HFFc6 (cell line): ENCODE measurements at places on chromosomes 12 and 14.

DNA sequence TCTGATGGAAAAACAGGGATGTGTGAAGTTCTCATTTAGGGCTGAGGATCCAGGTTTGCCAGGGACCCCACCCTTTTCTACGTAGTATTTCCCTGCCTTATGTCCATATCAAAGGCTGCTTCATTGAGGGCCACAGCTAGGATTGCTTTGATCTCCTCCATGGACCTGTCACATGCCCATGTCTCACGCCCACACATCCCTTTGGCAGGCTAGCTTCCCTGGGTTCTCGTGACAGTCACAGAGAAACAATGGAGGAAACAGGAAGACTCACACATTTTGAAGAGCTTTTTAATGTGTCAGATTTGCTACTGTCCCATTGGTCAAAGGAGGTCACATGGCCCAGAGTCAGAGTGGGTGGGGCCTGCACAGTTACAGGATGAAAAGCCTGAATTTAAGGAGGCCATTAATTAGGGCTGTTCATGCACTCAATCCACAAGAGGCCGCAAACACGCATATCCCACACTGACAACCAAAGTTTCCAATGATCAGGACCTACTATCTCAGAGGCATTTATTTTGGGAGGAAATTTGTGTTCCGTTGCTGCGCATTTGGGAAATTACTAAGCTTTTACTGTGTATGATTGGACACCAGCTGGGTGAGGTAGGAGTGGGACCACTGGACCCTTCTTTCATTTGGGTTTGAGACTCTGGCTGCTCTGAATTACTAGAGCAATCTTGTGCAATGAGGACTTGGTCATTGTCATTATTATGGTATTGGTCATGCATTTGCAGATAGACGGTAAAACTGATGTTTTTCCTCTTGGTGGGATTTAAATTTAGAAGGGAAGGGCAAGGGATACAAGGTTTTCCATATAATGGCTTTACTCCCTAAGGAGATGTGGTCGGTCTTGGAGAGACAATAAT is 266.2 kb downstream of the KTN1 start:
- no peak for DNase-seq

- peak; percentile 6 for DNase-seq
These were observed 71.1 kb upstream of the SYT1 start for GRCh38 chr12:78793491-78793890.

- peak; percentile 67 for DNase-seq
These were observed 751.7 kb downstream of the NRXN3 start for GRCh38 chr14:78921856-78922255.

DNA sequence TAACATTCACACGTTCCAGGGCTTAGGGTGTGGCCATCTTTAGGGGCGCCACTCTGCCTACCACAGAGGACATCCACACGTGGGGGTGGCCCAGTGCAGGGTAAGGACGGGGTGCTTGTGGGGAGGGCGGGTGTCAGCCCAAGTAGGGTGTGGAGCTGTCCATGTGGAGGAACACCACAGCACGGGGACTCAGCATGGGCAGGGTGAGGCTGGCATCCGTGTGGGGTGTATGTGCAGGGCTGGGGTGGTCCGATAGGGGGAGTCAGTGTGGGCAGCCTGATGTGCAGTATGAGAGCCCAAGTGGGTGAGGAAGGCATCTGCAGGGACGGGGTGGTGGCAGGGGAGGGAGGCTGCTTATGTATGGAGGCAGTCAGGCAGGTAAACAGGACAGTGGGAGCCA is 17.7 kb downstream of the PSMC1 start:
- DNase-seq = no peak

DNA sequence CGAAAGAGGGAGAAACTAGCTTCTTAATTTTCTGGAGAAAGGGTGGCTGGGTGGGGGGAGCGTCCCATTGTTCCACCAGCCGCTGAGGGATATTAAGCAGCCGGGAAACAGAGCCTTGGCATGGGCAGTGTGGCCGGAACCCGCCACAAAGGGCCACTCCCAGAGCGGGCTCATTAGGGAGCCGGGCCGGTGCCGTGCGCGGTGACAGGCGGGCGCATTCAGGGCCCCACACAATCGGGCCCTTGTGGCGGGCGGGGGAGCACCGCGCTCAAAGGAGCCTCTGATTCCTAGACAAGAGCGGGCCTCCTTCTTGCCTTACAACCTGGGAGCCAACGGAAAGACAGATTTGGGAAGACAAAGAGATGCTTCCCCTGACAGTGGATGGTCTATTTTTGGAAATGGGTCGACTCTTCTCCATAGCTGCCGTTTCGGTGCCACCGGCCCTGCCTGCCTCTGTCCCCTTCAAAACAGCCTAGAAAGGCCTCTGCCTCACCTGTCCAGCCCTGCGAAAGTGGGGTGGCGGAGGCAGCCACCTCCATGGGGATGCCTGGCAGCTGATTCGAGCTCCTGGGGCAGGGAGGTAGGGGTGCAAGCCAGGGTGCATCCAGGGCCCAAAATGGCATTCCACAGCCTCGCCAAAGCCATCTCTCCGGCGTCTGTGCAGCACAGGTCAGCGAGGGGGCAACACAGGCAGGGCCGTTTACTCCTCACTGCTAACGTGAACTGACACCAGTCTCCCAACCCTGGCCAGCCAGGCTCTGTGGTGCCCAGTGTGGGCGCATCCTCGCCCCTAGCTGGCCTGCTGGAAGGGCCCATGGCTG is 10.9 kb downstream of the CCDC85C start:
- DNase-seq = no peak

DNA sequence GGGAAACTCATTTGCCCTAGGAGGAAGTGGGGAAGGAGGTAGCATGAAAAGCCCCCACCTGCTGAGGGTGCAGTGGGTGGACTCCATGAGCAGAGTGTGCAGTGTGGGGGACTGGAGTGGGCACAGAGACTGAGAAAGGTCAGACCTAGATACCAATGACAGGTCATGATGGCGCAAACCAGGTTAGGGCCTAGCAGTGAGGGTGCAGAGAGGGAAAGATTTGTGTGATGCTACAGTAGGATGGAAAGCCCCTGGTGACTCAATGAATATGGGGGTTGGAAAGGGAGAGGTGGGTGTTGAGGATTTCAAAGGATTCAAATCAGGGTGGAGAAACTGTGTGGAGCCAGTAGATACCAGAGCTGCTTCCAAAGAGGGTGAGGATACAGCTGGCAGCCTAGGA is 319.2 kb downstream of the DPF3 start:
- DNase-seq = no peak
